ENCODE measurements at places on chromosomes 6 and 20.

- DNase-seq, result no peak
Measured at GRCh38 chr20:61303675-61304074, 51.6 kb downstream of the CDH4 start.

- no peak for DNase-seq
Measured at GRCh38 chr20:11155156-11155756, 481.5 kb upstream of the JAG1 start.

DNA sequence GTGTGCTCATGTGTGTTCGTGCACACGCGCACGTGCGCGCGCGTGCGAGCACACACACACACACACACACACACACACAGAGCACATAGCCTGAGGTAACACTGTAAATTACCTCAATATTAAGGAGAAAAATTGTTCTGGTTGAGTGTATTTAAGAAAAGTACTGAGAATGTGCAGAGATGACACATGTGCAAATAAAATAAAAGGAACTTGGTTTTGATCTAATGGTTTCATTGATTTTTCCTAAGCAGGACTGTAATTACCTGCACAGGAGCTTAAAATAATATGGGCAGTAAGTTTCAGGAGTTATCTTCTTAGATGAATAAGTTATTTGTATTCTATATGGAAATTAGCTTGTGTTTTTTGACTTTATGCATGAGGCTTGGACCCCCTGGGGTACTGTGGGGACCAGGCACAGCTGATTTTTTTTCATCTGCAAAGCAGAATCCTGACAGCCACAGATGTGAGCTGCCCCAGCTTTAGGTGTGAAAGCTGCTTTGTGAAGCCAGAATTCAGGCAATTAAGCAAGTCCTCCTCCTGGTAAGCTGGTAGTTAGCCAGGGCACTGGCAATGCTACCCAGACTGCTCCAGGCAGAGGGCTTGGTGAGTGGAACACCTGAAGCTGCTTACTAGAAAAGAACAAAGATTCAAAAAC, 1040.6 kb upstream of the CITED2 start:
- no peak for DNase-seq

GRCh38 chr6:37761554-37762271, 57.8 kb upstream of the ZFAND3 start:
- no peak for DNase-seq

GRCh38 chr6:162706232-162706631, 21.3 kb downstream of the PRKN start:
- no peak for DNase-seq

GRCh38 chr6:152094992-152095592, 287.6 kb downstream of the ESR1 start:
- no peak for DNase-seq

DNA sequence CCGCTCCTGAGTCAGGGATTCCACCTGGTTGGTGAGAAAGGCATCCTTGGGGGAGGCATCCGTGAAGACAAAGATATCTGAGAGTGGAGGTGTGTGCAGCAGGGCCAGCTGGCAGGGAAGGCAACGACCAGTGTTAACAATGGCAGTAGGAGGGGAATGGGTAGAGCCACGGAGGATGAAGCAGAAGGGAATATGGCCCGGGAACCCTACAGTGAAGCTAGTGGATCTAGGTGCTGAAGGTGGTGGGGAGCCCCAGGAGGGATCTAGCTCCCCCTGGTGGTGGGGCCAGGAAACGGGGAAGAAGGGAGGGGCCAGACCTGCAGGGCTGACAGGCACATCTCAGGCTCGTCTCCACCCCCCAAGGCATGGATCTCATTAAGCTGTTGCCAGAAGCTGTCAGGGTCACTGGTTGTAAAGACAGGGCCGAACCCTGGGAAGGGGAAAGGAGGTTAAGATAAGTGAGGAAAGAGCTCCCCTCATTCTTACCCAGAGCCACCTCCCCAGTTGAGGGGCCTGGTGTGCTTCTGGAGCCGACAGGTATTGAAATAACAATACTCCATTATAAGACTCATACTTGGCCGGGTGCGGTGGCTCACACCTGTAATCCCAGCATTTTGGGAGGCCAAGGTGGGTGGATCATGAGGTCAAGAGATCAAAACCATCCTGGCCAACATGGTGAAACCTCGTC, 7.3 kb downstream of the VWA7 start:
- peak; percentile 61 for DNase-seq

GRCh38 chr20:33299111-33299603, 16.1 kb downstream of the BPIFB1 start:
- peak; percentile 50 for DNase-seq

DNA sequence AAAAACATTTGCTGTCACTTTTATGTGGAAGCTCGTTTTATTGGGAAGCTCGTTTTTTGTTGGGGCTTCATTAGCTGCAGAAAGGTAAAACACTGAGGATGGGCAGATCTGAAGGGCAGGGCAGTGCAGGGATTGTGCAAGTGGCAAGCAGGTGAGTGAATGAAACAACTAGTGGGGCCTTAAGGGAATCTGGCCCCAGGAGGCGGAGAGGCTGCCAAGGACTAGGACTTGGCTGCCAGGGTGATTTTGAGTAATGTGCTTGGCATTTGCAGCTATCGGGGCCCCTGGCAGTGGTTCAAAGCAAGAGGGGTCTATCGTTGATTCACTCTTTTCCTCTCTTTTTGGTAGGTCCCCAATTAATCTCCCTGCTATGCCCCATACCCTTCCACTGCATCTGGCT, 11.5 kb downstream of the IL22RA2 start:
- no peak for DNase-seq

- DNase-seq, result no peak
Measured at GRCh38 chr6:43222418-43223059, 6.7 kb downstream of the DNPH1 start.

- DNase-seq, result no peak
Measured at GRCh38 chr6:56374841-56375369, 127.5 kb upstream of the COL21A1 start.

GRCh38 chr6:143332153-143332845, 118.2 kb downstream of the ADAT2 start:
- no peak for DNase-seq

DNA sequence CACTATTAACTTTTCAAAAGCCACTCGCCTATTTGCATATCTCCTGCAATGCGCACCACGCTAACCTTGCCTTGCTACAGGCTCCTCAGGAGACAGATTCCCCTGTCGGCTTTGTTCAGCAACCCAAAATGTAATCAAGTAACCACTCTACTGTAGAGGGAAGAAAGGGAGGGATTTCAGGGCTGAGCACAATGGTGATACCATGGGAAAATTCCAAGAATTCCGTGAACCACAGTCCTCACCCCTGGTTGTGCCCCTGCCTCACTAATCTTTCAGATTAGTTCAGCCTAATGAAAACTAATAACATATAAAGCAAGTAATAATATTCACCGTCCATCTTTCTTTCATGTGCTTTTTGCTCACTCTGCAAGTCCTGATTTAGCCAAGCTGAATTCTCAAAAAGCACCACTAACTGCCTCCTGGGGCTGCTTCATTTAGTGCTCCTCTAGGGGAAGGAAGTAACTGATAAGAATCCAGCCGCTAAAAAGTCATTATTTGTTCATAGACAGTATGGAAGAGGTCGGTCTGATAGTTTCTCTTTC, 6.6 kb downstream of the CITED2 start:
- DNase-seq, result no peak

DNA sequence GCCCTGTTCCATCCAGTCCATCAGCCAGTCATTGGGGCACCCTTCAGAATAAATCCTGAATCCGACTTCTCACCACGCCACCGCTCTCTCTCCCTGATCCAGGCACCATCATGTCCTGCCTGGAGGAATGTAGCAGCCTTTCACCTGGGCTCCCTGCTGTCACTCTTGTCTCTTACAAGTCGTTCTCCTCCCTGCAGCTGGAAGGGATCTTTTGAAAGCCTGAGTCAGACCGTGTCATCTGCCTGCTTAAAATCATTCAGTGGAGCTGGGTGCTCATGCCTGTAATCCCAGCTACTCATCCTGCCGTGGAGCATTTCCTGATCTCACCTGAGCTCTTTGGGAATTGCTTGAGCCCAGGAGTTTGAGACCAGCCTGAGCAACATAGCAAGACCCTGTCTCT, 19.2 kb upstream of the KCNG1 start:
- DNase-seq, result no peak

- DNase-seq, result no peak
Measured at GRCh38 chr6:98590997-98591396, 243.4 kb upstream of the POU3F2 start.

- DNase-seq, result no peak
Measured at GRCh38 chr6:21753241-21754108, 159.9 kb downstream of the SOX4 start.

- no peak for DNase-seq
Measured at GRCh38 chr6:51459958-51460357, 627.5 kb downstream of the PKHD1 start.

DNA sequence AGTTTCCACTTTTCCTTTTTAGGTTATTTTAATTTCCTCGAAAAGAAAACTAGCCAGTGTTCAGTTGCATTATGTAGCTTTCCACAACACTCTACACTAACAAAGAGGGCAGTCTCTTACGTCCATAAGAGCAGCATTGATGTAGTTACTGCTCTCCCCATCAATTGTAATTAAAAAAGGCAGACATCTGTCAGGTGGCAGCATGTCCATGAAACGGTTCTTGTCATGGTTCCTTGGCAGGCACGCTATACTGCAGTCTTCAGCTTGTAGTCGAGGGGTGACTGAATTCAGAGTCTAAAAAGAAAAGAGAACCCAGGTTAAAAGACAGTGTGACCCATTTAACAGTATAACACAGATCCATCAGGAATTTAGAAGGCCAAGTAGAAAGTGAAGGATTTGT, 80.1 kb upstream of the THEMIS start:
- no peak for DNase-seq

DNA sequence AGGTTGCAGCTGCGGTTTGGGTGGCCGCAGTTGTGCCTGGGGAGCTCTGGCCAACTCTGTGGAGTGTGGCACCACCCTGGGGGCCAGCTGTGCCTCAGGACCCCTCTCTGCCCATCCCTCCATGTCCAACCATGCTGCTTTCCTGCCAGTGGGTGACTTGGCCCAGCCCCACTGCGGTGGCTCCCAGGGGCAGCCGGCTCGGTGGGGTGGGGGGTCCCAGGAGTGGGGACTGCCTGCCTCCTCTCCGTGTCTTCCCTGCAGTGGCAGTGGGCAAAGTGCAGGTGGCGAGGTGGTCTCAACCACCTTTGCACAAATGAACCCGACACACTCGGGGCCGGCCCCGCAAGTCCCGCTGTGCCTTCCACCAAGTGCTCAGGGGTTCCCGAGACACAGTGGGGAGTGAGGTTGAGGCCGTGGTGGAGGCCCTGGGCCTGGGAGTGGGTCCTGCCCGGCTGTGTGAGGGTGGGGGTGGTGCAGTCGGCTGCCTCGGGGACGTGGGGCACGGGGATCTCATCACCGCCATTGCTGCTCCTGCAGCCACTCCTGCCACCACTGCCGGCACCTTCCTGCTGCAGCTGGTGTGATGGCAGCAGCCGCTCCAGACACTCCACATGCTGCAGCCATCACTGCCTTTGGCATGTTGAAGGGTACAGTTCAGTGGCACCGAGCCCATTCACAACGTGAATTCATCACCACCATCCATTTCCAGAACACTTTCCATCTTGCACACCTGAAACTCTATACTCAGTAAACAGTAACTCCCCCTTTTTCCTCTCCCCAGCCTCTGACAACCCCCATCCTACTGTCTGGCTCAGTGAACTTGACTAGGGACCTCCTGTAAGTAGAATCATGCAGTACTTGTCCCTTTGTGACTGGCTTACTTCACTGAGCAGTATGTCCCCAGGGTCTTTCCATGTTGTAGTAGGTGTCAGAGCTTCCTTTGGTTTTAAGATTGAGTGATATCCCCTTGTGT, 10.7 kb upstream of the SLCO4A1 start:
- DNase-seq, result no peak

DNA sequence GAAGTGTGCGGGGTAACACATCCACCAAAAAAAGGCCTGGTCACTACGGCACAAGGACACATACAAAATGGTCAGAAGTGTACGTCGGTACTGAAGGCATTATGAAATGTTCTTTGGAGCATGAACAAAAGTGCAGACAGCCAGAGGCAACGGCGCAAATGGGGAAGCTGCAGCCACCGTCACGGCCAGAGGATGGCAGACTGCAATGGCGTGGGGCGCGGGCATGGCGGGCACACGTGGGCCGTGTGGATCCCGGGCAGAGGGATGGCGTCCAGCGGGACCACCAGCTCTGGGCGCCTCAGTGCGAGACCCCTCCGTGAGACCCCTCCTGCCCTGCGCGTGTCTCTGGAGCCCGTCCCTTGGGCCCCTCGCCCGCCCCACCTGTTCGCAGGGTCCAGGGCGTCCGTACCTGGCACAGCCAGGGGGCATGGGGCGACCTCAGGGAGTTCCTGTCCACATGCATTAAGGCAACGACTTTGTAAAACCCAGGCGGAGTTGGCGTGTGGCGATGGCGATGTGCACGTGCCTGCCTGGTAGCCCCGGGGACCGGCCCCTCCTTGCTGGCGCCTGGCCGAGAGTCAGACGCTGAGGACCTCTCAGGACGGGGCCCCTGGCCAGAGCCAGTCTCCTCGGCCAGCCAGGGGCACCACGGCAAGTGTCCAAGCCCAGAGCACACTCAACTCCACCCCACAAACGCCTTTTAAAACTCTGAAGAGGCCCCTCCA, 39.5 kb upstream of the CHRNA4 start:
- DNase-seq, result no peak

GRCh38 chr6:93786474-93787330, 367.3 kb upstream of the EPHA7 start:
- DNase-seq, result no peak

DNA sequence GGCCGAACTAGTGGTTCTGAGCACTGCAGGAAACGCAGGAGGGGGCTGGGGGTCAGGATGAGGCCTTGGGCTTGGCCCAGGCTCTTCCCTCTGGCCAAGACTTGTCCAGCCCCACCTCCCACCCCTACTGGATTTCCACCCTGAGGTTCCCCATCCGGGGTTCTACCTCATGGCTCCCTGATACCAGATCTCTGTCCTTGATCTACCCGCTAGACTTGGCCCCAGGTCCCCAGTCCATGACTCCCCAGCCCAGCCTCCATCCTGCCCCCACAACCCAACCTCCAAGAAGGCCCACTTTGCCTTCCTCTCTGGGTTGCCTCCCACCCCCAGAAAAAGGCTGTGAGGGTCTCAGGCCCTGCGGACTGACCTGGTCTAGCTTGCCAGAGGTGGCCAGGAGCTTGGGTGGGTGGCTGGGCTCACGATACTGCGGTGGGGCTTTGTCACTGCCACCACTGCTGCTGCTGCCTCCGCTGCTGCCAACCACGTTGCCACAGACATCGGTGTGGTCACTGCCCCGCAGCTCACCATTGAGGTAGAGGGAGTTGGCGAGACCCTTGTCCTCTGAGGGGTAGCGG, 6.8 kb upstream of the FASTKD5 start:
- no peak for DNase-seq

DNA sequence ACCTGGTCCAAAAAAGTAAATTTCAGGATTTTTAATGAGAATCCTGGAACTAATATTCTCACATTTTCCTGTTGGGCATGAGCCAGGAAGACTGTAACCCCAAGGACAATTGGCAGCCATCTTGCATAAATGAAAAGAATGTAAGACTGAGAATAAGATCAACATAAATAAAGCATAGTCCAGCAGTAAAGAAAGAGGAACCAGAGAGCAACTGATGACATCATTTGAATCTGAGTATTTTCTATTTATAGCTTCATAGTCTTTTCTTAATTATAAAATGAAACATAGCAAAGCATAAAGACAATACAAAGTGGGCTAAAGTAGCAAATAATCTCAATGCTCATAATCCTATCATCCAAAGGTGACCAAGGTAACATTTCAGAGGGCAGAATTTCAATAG, 26.6 kb upstream of the FBXL4 start:
- no peak for DNase-seq

All from activated CD8-positive, alpha-beta memory T cell treated with anti-CD3 and anti-CD28 coated beads for 4 hours (primary cell).